Panc1 (cell line): ENCODE measurements at places on chromosomes 5 and 9.

DNA sequence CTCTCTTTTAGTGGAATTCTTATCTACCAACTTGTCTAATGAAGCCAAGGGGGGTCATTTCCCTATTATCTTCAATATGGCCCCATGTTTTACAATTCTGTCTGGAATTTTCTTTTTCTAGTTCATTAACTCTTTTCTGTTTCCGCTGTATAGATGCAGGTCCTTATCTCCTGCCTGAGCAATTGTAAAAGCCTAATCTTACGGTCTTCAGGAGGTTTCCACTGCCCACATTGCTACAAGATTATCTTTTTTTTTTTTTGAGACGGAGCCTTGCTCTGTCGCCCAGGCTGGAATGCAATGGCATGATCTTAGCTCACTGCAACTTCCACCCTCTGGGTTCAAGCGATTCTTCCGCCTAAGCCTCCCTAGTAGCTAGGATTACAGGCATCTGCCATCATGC lies 132.3 kb downstream of the UNC13B start:
- DNase-seq: no peak
- no peak overlapping the region for H3K4me3 ChIP-seq
- no peak overlapping the region for H3K27ac ChIP-seq
- H3K4me1 ChIP-seq: no peaks in the 10 kb centered on the region
- no peaks in the 10 kb centered on the region for H3K27me3 ChIP-seq

DNA sequence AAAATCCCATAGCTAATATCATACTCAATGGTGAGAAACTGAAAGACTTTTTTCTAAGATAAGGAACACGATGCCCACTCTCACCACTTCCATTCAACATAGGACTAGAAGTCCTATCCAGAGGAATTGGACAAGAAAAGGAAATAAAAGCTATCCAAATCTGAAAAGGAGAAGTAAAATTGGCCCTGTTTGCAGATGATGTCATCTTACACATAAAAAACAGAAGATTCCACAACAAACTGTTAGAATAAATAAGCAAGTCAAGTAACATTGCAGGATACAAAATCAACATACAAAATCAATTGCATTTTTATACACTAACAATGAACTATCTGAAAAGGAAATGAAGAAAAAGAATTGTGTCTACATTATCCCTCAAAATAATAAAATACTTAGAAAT lies 308.0 kb downstream of the MCTP1 start:
- DNase-seq: no peak
- no peak overlapping the region for H3K4me3 ChIP-seq

DNA sequence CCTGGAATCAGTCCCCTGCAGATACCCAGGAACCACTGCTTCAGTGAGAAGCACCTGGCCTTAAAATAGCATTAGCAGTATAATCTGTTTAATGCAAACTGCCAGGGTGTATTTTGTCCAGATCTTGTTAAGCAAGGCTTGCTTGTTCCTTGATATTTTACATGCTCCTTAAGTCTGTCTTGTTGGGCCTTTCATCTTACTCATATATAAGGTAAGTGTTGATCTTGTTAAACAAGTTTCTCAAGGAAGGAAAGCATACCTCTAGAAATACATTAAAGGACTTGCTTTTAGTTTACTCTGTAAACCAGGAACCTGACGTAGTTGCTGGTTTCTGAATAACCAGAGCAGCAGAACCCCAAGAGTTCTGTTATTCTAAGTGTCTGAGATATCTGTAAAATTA lies 13.7 kb downstream of the HSPA4 start:
- H3K4me3 ChIP-seq: no peak overlapping the region
- H3K4me1 ChIP-seq: 0 out of 2 replicates have a peak, but pooled peaks cover 9% of the 10 kb centered on the region
- no peak for DNase-seq
- no peaks in the 10 kb centered on the region for H3K27me3 ChIP-seq
- H3K36me3 ChIP-seq: peaks cover 12% of the 10 kb centered on the region; the same call in 1 of the 2 replicates
- no peak overlapping the region for H3K27ac ChIP-seq

DNA sequence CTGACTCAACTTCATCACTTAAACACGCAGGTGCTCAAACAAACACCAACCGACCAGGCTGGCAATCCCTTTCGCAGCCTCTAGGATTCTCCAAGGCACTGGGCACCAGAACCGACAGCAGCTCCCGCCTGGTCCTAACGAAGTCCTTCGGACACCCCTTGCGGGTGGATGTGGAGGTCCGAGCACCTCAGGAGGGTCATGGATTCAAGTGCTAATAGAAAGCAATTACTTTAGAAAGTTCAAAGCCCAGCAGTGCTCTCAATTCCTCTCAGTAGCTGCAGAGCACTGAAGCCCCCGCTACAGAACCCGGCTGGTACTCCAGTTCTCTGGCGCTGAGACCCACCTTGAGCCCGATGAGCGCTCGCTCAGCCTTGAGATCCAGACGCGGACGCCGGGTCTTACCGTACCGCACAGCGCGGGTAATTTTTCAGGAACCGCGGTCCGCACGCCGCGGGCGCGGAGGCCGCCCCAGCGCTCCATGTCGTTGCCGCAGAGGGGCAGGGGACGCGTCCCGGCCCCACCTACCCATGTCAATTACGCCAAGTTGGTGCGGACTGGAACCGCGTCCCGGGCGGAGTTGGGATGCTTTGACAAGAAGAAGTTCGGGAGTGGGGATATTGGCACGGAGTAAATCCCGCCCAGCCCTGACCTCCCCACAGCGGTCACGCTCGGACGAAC lies 638 bp downstream of the MARCHF3 start:
- no peak for DNase-seq
- peak overlapping the region; percentile 82 for H3K4me3 ChIP-seq
- H3K27ac ChIP-seq: peak overlapping the region; percentile 35; the same call in 1 of the 2 replicates
- no peaks in the 10 kb centered on the region for H3K36me3 ChIP-seq

DNA sequence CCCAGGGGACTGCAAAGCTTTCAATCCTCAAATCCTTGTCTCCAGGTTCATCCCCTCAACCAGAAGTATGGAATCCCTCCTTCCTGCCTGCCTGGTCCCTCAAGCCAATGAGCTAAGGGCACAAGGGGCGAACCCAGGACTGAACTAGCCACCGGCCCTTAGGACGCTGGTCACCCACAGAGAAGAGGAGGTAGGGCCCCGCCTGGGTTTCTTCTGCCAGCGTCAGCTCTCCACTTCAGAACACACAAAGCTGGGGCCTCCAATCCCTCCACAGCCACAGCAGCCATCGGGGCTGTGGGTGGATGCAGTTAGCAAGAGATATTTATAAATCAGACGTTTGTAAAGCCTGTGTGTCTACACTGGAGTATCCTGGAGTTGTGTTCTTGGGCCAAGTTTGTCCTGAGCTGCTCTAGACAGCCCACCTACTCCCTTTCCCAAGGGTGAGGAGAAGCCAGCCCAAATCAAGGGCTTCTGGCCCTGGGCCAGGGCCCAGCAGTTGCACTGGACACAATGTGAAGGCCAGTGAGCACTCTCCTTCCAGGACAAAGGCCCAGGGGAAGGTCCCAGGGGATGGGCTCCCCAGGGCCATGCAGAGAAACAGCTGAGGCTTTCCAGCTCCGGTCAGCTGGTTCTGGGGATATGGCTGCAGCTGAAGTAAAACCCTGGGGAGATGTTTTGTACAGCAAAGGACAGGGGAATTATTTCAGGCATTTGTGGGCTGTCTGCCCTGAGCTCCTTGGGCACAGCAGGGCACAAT lies 18.9 kb downstream of the AMBP start:
- no peaks in the 10 kb centered on the region for H3K4me1 ChIP-seq
- no peak overlapping the region for H3K4me3 ChIP-seq
- DNase-seq: no peak
- no peak overlapping the region for H3K27ac ChIP-seq

DNA sequence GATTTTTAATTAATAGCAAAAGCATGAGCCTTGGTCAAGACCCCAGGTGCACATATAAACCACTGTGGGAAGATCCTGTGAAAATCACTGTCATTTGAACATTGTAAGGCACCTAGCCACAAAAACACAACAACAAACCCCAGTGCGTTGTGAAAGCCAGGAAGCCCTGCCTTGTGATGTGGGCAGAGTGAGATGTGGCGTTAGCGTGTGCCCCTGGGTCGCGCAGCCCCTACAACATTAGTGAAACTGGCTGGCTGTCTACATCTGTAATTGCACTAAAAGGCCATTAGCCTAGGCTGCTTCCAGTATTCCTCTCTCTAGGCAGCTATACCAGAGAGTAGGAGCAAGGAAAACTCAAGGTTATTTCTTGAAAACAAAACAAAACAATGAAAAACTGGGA lies 21.1 kb upstream of the PDZD2 start:
- no peaks in the 10 kb centered on the region; the same call in 1 of the 2 replicates for H3K4me1 ChIP-seq
- H3K27ac ChIP-seq: no peak overlapping the region
- H3K4me3 ChIP-seq: no peak overlapping the region

- no peaks in the 10 kb centered on the region for H3K36me3 ChIP-seq
- DNase-seq: peak; percentile 47
- no peak overlapping the region for H3K4me3 ChIP-seq
- no peak overlapping the region for H3K27ac ChIP-seq
- no peaks in the 10 kb centered on the region for H3K4me1 ChIP-seq
Measured at GRCh38 chr5:127757576-127757975, 54.4 kb downstream of the CCDC192 start.

DNA sequence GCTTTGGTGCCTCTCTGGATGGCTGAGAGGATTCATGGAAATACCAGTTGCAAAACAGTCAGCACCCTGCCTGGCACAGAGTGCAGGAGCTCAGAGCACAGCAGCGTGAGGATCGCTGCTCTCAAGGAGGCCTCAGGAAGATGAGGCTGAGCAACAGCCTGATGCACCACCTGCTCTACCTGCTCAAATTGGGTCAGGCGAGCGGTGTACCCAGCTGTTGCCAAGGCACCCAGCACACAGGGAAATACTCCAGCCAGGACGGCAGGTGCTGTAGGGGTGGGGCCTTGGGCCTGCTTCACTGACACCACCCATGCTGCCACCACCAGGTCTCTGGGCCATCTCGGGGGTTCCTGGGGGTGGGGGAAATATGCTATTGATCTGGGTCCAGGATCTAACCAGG lies 4.3 kb downstream of the EEIG1 start:
- peaks cover 38% of the 10 kb centered on the region for H3K4me1 ChIP-seq
- peak overlapping the region; percentile 94 for H3K4me3 ChIP-seq
- H3K27me3 ChIP-seq: no peaks in the 10 kb centered on the region
- H3K36me3 ChIP-seq: no peaks in the 10 kb centered on the region; the same call in none of the 2 replicates
- no peak for DNase-seq
- H3K27ac ChIP-seq: peak overlapping the region; percentile 94

- peak overlapping the region; percentile 51 for H3K4me3 ChIP-seq
- H3K36me3 ChIP-seq: no peaks in the 10 kb centered on the region
- H3K27me3 ChIP-seq: no peaks in the 10 kb centered on the region
- DNase-seq: no peak
- no peak overlapping the region for H3K27ac ChIP-seq
- no peaks in the 10 kb centered on the region; the same call in none of the 2 replicates for H3K4me1 ChIP-seq
Measured at GRCh38 chr9:121698627-121699570, 47.5 kb downstream of the DAB2IP start.

DNA sequence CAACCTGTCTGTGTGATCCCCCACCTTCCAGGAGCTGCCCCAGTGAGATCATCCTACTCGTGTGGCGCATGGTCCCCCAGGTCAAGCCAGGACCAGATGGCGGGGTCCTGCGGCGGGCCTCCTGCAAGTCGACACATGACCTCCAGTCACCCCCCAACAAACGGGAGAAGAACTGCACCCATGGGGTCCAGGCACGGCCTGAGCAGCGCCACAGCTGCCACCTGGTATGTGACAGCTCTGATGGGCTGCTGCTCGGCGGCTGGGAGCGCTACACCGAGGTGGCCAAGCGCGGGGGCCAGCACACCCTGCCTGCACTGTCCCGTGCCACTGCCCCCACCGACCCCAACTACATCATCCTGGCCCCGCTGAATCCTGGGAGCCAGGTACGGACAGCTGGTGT lies 43.7 kb downstream of the RGS3 start:
- H3K4me1 ChIP-seq: no peaks in the 10 kb centered on the region
- no peak overlapping the region for H3K27ac ChIP-seq
- H3K36me3 ChIP-seq: no peaks in the 10 kb centered on the region
- no peaks in the 10 kb centered on the region for H3K27me3 ChIP-seq
- no peak for DNase-seq
- H3K4me3 ChIP-seq: no peak overlapping the region

DNA sequence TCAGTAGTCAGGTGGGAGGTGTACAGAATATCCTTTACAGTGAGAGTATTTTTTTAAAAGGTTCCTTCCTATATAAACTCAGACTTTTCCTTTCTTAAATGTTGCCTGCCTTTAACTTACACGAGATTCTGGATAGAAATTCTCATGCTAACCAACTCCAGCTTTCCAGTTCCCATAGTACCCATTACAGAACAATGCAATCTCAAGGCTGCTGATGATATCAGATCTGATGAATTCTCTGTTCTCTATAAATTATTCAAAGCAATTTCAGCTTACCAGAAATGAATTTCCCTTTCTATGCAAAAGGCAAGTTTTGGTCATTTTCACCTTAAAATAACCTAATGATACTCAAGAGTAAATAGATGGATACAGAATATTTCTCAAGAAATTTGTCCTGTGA lies 90.3 kb downstream of the NUDT12 start:
- H3K27ac ChIP-seq: no peak overlapping the region
- H3K4me3 ChIP-seq: no peak overlapping the region
- no peak for DNase-seq
- H3K36me3 ChIP-seq: no peaks in the 10 kb centered on the region

DNA sequence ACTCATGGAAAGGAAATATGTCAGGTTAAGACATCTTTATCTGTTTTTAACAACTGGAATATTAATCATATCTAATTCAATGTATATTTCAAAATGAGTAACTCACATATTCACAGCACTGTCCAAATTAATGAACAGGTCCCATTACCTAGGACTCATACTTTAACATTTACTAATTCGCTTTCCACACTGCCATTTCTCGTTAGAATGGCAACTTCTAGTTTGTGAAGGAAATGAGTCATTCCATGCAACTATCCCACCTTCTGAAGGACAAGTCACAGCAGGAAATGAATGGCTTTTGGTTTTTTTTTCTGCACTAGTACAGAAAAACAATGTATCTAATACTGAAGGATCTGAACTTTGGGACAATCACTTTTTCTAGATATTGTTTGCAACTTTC lies 24.6 kb upstream of the IFNK start:
- no peak overlapping the region for H3K4me3 ChIP-seq
- no peaks in the 10 kb centered on the region for H3K4me1 ChIP-seq
- H3K36me3 ChIP-seq: no peaks in the 10 kb centered on the region
- no peak for DNase-seq

- H3K27me3 ChIP-seq: peaks cover 2% of the 10 kb centered on the region; the same call in 1 of the 2 replicates
- H3K4me3 ChIP-seq: no peak overlapping the region
- H3K4me1 ChIP-seq: no peaks in the 10 kb centered on the region
- no peak overlapping the region for H3K27ac ChIP-seq
- H3K36me3 ChIP-seq: no peaks in the 10 kb centered on the region
- DNase-seq: no peak
Measured at GRCh38 chr5:146672866-146673265, 156.9 kb upstream of the GPR151 start.
